Stimulated activated CD8-positive, alpha-beta memory T cell treated with anti-CD3 and anti-CD28 coated beads, Interleukin-4, amount 100 ng/mL, for 4 hours (primary cell): ENCODE measurements at places on chromosomes 7 and 10.
A peak's percentile ranks its signal among the peaks of the same experiment; 100 is the strongest.

DNA sequence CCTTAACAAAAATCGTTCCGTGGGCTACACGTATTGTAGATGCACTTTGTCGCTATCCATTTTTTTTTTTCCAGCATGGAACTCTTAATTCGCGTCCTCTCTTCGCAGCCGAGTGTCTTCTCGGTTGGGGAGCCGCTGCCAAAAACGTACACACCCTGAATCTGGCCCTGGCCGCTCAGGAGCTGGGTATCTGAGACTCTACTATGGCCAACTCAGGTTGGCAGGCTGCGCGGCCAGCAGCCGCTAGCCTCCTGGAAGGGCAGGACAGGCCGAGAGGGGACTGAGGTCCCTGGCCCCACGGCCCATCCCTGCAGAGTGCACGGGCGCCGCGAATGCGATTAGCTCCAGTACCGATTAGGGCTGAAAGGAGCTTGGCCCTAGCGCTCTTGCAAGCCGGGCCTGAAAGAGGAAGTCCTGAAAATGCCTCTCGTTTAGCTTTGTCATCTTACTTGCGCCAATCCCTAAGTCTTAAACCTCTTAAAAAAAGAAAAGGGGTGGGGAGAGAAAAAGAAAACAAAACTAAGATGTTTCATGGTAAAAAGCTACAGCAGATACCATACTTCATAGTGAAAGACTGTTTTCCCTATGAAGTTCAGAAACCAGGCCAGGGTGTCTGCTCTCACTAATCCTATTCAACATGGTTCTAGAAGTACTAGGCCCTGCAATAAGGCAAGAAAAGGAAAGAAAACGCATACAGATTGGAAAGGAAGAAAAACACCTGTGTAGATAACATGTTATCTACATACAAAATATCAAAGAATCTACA lies 113.2 kb upstream of the RHEB start:
- peak; percentile 13 for DNase-seq

DNA sequence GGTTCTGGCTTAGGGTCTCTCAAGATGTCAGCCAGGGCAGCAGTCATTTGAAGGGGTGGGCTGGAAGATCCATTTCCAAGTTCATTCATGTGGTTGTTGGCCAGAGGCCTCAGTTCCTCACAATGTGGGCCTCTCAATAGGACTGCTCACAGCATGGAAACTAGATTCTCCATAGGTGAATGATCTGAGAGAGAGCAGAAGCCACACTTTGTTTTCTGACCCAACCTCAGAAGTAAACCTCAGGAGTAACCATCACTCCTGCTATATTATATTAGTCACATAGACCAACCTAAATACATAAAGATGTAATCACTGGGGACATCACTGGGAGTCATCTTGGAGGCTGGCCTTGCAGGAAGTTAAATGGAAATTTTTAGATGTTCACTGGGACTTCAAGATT lies 42.2 kb downstream of the GBF1 start:
- no peak for DNase-seq

DNA sequence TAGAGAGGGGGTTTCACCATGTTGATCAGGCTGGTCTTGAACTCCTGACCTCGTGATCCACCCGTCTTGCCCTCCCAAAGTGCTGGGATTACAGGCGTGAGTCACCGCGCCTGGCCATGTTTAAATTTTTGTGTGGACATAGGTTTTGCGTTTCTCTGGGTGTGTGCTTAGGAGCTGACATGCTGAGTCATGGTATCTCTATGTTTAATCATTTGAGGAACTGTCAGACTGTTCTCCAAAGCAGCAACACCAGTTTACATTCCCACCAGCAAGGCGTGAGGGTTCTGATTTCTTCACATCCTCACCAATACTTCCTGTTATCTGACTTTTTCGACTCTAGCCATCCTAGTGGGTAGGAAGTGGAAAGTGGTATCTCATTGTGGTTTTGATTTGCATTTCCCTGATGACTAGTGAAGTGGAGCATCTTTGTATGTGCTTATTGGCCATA lies 153.7 kb downstream of the DNAJB6 start:
- DNase-seq: no peak

DNA sequence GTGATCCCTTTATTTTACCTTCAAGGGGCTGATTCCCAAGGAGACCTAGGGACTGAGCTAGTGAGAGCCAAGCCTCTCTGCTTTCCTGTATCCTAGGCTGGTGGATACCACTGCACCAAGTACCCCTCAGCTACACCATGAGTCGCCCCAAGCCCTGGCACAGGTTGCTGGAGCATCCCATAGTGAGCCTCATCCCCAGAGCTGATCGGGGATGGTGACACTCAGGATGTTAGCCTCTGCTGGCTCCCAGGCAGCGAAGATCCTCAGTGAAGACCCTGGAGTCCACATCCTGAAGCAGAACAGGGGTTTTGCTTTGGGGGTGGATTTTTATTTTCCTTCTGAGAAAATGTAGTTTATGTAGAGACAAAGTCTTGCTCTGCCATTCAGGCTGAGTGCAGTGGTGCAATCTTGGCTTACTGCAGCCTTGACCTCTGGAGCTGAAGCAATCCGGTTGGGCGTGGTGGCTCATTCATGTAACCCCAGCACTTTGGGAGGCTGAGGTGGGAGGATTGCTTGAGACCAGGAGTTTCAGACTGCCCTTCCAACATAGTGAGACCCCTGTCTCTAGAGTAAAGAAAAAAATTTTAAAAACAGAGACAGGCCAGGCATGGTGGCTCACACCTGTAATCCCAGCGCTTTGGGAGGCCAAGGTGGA lies 12.5 kb upstream of the ZNF212 start:
- no peak for DNase-seq

DNA sequence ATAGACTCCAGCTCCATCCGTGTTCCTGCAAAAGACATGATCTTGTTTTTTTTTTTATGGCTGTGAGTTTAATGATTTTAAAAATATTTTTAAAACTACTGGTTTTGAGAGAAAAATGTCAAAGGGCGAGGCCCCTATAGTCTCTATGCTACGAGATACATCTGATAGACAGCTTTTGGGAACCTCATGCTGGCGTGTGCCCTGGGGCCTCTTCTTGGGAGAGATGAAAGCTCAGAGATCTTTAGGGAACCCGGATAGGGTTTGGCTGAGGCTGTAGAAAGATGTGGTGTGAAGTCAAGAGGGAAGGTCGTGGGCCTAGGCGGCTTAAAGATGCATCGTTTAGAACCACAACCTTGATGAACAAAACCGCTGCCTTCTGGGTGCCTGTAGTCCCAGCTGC lies 70.2 kb downstream of the PDIA4 start:
- DNase-seq: no peak

GRCh38 chr7:139897422-139898090 lies 68.5 kb downstream of the TBXAS1 start:
- DNase-seq: no peak
